ENCODE measurements at places on chromosomes 3 and 15.
A peak's percentile ranks its signal among the peaks of the same experiment; 100 is the strongest.

DNA sequence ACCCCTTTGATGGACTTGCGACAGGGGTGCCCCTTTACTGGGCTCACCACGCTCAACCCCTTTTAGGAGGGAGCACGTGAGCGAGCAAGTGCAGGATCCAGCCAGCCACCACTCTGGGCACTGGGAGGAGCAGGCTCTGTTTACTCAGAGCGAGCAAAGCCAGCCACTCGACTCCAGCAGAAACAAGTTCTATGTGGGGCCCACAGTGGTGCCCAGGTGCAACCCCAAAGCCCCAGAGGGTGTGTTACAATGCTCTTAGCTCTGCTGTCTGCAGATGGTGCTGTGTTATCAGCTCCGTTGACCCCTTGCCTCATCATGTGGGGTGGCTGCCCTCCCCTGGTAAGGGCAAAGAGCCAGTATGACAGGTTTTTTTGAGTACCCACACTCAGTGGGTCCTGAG lies 120.3 kb upstream of the SUCLG2 start:
- DNase-seq: no peak

GRCh38 chr3:135918600-135918999 lies 46.9 kb upstream of the PPP2R3A start:
- DNase-seq: no peak

GRCh38 chr15:76963596-76963995 lies 31.3 kb upstream of the PSTPIP1 start:
- DNase-seq: no peak

DNA sequence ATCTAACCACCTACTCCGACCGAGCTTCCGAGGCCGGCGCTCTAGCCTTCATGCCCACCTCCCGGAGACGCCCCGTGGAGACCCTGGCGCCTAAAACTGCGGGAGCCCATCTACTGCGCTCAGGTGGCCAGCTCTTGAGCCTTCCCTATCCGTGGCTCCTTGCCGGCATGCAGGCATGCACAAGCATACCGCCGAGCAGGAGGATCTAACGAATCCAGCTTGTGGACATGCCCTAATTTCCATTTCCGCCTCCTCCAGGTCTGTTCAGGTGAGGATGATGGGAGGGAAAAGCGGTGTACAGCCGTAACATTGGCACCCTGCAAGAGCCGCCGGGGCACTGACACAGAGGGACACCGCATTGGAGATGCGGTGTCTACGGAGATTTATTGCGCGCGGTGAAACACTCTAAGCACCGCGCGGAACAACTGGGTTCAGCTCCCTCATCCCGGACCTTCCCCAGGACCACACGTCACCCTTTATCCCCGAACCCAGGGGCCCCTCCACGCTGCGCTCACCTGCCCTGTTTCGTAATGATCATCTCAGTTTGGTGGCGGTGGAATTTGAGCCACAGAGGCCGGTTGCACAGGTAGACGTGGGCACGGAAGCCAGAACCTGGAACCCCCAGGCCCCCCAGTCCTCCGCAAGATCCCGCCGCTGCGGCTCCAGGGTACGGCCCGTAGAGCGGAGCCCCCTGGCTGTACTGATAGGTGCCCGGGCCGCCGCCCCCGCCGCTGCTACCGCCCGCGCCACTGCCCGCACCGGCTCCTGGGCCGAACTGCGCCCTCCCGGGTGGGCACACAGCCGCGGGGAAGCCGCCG lies 1.0 kb downstream of the EOMES start:
- DNase-seq: no peak

- DNase-seq: no peak
Observed at GRCh38 chr3:125608419-125608818, 13.1 kb upstream of the OSBPL11 start.

DNA sequence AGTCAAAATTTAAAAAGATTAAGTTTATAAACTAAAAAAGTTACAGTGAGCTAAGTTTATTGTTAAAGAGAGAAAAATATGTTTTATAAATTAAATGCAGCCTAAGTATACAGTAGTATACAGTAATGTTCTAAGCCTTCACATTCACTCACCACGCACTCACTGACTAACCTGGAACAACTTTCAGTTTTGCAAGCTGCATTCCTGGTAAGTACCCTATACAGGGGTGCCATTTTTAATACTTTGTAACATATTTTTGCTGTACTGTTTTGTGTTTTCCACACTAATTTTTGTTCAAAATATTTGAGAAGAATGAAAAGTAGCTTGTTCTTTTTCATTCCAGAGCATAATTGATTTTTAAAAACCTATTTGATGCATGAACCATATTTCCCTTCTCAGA lies 524.9 kb downstream of the RBMS3 start:
- DNase-seq: no peak

DNA sequence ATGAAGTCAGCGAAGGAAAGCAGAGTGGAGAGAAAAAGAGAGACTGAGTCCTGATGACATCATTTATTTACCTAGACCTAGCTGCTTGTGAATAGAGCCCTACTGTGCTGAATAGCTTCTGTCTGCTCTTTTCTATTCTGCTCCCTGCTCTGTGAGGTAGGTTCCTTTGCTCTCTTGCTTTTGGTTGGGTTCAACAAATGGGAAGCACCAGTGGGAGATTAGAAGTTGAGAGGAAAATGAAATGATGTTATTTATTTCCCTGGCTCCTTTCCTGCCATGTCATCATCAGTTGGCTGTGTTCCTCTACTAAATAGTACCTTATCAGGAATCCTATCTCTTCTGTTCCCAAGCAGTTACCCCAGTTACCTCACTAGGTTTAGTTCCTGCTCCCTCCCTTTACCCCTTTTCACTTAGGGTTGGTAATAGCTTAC lies 23.5 kb downstream of the DTWD1 start:
- DNase-seq: no peak

GRCh38 chr3:61682671-61683548 lies 121.5 kb downstream of the PTPRG start:
- no peak for DNase-seq

DNA sequence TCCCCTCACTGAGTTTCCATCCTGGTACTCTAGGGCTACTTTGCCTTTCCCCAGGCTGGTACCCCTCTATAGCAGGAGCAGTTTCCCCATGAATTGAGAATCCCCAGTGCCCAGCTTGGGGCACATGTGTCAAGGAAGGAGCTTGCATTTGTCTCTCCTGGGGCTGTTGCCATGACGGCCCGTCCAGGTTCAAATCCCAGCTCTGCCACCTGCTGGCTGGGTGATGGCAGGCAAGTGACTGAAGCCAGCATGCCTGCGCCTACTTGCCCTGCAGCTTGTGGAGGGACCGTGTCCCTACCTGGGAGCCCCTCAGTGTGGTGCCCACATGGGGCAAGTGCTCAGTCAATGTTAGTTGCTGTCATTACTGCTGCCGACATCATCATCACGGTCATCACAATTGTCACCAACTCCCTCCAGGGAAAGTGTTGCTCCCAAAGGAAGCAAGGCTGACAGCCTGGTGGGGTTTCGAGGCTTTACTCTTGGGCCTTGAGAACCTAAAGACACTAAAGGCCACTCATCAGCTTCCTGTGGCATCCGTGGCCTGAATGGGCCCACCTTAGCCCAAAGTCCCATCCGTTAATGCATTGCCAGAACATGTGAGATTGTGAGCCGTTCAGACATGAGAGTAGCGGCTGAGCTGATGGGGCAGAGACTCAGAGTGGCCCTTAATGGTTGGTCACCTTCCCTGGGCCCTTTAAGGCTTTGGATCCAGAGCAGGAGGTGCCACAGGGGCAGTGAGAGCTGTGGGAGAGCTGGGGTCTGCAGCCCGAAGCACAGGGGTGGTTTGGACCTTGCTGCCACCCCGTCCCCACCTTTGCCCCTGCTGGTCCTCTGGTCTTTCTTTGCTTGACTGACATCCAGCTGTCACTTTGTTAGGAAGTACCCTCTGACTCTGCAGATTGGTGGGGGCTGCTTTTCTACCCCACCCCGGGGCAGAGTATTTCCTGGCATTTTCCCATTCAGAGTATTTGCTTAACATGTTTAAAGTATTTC lies 144.4 kb downstream of the DNAJB8 start:
- peak; percentile 25 for DNase-seq

GRCh38 chr15:65723876-65724275 lies 68.2 kb downstream of the DENND4A start:
- no peak for DNase-seq

GRCh38 chr3:175378348-175378747 lies 519.2 kb downstream of the NAALADL2 start:
- no peak for DNase-seq

DNA sequence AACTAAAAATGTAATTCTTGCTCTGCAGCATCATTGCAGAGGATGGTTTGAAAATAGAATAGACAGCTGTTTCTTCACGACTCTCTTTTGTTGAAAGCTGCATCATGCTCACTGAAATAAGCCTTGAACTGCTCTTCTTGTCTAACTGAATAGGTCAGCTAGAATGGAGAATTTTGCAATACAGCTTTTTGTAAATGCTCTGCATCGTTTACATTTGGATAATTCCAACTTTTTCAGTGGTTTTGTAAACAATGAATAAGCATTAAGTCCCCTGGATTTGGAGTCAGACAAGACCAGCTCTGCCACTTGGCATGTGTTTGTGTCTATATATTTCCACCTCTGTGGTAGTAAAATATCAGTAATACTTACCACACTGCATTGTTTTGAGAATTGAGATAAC lies 95.2 kb downstream of the PLSCR2 start:
- DNase-seq: no peak

- DNase-seq: no peak
Observed at GRCh38 chr3:35602395-35602936, 36.9 kb upstream of the ARPP21 start.

- DNase-seq: no peak
Observed at GRCh38 chr3:196472286-196472685, 31.3 kb downstream of the RNF168 start.

DNA sequence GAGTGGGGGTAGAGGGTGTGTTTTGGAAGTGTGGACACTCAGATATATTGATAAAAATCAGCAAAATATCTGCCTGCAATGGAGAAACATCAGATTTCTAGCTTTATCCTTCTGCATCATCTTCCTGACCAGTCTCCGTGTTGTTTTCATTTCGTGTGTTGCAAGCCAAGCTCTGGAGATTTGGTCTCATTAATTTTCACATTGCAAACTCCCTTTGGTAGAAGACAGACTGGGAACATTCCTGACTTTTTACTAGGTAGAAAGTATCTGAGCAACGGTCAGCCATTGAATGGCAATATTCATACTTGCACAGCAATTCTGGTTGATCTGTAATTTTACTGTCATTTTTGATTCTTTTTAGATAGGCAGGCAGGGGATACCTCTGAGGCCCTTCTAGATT lies 30.4 kb downstream of the FSTL1 start:
- DNase-seq: no peak

DNA sequence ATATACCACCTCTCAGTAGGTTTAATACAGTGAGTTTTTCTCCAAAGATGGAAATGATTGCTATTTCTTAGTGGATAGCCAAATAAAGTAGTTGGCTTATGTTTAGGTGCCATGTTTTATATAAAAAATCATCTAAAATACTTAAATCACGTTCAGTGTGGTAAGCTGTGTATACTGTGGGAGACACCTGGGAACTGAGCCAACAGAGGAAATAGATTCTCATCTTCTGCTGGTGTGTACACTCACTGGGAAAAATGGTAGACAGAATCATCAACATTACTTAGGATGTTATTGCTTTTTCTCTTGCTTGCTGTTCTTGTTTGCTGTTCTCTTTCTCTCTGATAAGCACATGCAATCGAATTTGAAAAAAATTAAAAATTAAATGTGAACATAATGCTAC lies 112.6 kb upstream of the MB21D2 start:
- no peak for DNase-seq

- no peak for DNase-seq
Observed at GRCh38 chr15:58348095-58348812, 83.5 kb upstream of the LIPC start.

GRCh38 chr3:84893211-84893610 lies 65.6 kb upstream of the CADM2 start:
- DNase-seq: no peak
